ENCODE measurements at places on chromosomes 2 and 18. TPM values are rescaled to one million over a fixed set of nuclear protein-coding genes. Genes with fewer than 3 reads are reported as not detected.

TMEM178A gene
- not detected for polyA plus RNA-seq

DPP4 gene
- 0.46 TPM for polyA plus RNA-seq

CXCR1 gene
- polyA plus RNA-seq = 2.4 TPM

INHBB gene
- not detected for polyA plus RNA-seq

TBR1 gene
- not detected for polyA plus RNA-seq

NBEAL1 gene
- polyA plus RNA-seq = 4.4 TPM

SKOR2 gene
- polyA plus RNA-seq = not detected

VWA3B gene
- not detected for polyA plus RNA-seq

CYS1 gene
- polyA plus RNA-seq = not detected

CDH20 gene
- not detected for polyA plus RNA-seq

SLC14A1 gene
- polyA plus RNA-seq = not detected

STPG4 gene
- polyA plus RNA-seq = 0.24 TPM

GAL3ST2 gene
- polyA plus RNA-seq = not detected

GRCh38 chr18:42087235-42087634, 132.2 kb downstream of the PIK3C3 start:
- DNase-seq = no peak

DNA sequence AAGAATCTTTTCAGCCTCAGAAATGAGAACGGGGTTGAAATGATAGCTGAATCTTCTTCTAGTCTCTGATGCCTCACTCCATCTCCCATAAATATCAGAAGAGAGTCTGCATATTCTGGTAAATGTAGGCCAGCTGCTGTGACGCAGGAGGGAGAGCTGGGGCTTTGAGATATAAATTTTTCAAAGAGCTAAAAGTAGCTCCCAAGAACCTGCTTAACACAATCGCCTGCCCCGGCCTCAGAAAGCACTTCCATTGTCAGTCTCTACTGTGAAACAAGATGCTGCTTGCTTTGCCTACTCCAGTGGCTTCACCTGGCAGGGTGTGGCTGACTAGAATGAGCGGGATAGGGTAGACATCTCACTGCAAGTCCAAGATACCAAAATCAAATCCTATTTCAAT, 105.0 kb upstream of the CCDC150 start:
- DNase-seq = no peak

GRCh38 chr2:14554849-14555545, 77.5 kb upstream of the LRATD1 start:
- DNase-seq = no peak

DNA sequence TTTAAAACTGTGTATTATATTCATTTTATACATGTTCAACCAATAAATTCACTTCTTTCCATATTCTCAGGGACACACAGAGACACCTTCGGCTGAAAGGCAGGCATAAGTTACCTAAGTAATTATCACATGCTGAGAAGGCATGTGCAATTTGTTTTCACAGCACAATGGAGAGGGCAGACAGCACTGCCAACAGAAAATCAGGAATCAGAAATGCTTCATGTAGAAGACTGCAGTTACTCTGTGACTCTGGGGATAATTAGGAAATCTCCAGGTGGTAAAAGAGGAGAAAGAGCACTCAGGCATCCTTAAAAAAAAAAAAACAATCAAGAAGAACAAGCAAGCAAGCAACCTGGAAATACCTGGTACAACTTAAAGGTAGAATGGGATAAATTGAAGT, 49.3 kb downstream of the DSEL start:
- no peak for DNase-seq

DNA sequence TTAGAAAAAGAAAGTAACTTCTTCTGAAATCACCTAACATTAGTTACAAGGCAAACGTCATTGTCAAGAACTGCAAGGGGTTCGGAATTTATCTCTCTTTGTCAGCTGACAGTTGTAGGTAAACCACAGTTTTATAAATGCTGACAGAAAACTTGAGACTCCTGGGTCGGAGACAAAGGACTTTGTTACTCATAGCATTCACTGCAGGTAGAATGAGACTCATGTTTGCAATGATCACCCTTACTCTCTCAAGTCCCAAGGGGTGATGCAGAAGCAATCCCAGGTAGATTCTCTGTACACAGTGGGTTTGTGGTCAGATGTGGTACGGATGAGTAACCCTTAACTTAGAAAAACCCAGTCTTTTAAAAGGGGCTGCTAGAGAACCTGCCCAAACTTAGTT, 757.8 kb downstream of the TRIB2 start:
- DNase-seq = no peak

DNA sequence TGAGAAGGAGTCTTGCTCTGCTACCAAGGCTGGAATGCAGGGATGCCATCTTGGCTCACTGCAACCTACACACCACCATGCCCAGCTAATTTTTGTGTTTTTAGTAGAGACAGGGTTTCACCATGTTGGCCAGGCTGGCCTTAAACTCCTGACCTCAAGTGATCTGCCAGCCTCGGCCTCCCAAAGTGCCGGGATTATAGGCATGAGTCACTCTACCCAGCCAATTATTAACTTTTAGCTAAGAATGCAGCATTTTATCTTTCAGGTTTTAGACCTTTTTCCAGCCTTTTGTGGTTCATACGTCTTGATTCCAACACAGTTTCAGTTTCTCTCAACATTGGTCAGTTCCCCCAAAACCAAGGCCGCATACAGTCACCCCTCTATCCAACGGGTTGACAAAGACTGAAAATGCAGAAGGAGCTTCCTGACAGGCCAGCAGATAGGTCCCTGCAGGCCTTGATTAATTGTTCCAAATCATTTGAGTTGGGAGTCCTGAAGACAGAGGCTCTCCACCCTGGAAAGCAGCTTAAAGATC, 262.2 kb upstream of the KLHL29 start:
- no peak for DNase-seq

DNA sequence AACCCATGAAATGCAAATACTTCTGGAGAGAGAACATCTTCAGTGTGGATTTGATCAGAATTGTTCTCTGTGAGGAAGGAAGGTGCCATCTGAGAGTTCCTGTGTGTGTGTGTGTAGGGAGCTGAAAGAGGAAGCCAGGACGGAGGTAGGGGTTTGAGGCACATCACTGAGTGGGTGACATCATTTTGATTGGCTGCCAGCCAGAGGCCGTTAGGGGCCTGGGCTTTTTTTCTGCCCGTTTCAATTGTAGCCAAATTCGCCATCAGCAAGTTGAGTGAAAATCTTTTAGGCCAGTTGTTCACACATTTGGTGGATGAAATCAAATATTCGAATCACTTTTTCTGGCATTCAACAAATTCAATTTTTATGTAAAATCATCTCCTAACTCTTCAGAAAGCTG, 48.9 kb downstream of the TSN start:
- peak; percentile 9 for DNase-seq

DNA sequence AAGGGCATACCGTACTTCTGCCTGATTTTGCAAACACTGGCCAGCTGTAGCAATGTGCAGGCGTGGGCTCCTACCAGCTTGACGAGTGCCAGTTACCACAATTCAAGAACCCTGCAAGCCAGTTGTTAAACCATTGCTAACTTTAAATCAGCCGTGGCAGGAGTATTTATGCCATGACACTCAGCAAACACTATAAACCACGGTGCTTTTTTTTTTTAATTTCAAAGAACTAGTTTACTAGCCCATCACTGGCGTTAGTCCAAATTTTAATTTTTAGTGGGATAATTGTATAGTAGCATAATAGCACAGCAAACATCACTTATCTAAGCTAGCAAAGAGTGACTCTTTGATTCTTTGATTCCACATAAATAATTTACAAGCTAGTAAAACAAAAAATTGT, 111.1 kb downstream of the COL4A4 start:
- DNase-seq = no peak

DNA sequence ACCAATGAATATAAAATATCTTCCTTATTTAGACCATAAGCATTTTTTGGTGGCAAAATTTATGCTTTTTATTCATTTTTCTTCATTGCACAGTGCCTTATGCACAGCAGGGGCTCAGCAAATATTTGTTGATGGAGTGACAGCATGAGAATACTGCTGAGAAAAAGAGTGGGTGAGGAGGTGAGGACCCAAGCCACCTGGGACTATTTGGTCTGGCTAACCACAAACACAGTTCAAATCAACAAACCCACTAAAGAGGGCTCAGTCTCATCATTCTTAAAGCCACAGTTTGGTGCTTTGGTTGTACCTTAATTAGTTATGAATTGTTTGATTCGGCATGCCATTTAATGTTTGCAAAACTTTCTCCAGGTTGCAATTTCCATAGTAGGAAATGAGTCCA, 183.5 kb upstream of the ZNF521 start:
- no peak for DNase-seq

GRCh38 chr2:124001696-124002430, 23.2 kb upstream of the CNTNAP5 start:
- DNase-seq = no peak

- DNase-seq = no peak
Measured at GRCh38 chr2:220424561-220424960, 797.1 kb downstream of the SLC4A3 start.

DNA sequence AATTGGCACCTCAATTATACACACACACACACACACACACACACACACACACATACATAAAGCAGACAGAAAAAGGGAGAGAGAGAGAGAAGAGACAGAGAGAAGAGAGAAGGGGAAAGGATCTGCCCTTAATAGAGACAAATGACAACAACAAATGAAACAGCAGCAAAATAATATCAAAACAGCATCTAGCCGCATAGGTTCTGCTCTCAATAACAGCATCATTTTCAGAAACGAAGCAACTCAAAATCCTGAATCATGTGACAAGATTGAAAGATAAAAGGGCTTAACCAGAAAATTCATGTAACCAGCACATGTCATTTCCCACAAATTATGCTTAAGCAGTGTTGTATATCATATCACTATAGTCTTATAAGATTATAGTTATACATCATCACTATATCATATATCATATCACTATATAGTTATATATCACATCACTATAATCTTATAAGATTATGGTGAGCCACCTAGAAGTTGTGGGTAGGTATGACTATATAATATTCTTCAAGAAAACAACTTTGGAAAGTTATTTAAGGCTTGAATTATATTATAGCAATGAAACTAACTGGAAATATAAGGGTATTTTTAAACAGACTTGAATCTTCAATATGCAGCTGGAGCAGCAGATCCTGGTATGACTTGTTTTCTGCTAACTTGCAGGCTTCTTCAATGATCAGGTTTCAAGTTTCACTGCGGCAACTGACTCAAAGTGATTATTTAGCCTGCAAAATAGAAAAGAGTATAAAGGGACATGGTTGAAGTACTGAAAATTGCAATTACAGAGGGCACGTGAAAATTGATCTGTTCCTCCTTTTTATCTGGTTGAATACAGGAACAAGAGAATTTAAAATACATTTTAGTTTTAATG, 16.1 kb upstream of the VPS54 start:
- no peak for DNase-seq

DNA sequence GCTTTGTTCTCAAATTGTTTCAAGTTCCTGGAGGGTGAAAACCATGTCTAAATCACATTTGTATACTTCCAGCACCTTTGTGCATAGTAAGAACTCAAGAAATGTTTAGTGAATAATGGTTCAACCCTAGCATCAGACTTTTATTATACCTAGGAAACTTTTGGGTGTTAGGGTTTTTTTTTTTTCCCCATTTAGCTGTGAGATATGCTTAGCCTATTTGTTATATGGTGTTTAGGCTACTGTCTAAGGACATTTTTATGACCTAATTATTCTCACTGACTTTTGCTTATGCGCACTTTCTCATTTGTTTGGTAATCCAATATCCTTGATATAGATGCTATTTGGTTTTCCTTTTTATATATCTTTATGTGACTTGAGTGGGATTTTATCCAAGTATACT, 164.7 kb downstream of the PHLPP1 start:
- no peak for DNase-seq

DNA sequence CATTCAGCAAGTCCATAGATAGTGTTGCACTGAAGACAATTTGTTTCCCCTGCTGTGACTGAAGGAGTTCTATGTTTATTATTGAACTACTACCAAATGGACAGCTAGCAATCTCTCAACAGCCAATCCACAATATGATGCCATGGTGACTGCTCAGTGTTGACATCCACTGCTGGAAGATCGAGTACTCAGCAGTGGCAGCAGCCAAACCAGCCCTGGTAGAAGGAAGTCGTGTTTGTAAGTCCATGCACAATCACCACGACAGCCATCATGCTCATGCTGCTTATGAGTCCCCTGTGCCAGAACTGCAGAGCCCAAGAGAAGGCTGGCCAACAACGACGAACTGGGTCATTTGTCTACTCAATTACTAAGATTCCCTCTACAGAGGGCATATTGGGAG, 66.4 kb downstream of the OSR1 start:
- DNase-seq = no peak

DNA sequence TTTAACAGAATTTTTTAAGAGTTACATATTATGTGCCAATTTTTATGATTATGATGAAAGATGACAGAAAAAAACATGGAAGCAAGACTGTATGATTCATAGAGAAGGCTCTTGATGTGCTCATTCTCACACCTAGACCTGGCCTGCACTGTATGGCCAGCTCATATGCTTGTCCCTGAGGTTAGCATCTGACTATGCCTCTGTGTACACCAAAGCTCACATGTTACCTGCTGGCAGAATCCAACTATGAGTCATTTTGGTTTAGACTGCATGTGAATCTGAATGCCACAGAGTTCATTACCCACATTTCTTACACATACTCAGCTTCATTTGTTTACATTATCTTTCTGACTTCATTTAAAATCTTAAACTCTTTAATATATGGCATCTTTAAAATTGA, 139.0 kb downstream of the DSC3 start:
- no peak for DNase-seq

DNA sequence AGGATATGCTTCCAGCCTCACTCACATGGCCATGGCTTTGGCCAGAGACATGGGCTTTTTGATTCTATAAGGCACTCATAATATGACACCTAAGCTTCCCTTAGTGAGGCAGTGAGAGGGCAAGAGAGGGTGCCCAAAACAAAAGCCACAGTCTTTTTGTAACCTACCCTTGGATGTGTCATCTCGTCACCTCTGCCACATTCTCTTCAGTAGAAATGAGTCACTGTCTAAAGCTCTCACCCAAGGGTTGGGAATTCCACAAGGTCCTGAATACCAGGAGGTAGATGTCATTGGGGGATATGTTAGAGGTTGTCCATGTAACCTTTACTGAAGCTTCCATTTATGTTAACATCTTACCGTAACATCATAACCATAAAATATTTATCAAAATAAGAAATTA, 108.4 kb downstream of the ALMS1 start:
- DNase-seq = no peak

- no peak for DNase-seq
Measured at GRCh38 chr2:31205186-31205585, 12.1 kb downstream of the CAPN14 start.

GRCh38 chr18:49081511-49082155, 130.9 kb upstream of the SMAD7 start:
- DNase-seq = no peak
